ENCODE measurements at places on chromosomes 13 and 19.

- no peak for DNase-seq
These were observed 5.7 kb downstream of the PTPRS start for GRCh38 chr19:5334824-5335500.

GRCh38 chr19:3968556-3969434, 2.1 kb downstream of the DAPK3 start:
- DNase-seq: no peak

DNA sequence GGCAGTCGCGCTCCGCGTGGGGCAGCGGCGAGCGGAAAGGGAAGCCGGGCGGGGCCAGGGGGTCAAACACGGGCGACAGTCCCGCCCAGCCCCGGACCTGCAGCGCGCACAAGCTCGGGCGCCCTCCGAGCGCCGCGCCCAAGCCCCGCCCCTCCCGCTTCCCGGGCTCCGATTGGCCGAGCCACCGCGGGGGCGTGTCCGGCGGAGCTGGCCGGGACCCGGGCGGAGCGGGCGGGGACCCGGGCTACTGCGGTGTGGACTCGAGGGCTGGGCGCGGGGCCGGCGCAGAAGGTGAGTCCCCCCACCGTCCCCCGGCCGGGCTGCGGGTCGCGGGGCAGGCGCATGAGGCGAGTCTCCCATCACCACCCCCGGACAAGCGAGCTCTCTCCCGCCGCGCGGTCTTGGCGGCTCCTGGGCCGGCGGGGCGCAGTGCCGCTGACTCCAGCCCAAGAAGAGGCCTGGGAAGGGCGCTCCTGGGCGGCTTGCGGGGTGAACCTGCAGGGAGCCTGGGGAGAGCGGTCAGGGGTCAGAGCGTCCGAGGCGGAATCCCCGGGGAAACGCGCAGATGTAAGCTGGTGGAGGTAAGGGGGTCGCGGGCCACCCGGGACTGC, at the start of gene PLEKHF1:
TSS of gene PLEKHF1 (plus strand) at position 247 of the 611 bp plus-strand sequence. CDS start 8,379 bp downstream, outside the sequence.
- DNase-seq: peak; percentile 76

GRCh38 chr19:39030854-39031367, 1.4 kb downstream of the FBXO27 start:
- DNase-seq: no peak

DNA sequence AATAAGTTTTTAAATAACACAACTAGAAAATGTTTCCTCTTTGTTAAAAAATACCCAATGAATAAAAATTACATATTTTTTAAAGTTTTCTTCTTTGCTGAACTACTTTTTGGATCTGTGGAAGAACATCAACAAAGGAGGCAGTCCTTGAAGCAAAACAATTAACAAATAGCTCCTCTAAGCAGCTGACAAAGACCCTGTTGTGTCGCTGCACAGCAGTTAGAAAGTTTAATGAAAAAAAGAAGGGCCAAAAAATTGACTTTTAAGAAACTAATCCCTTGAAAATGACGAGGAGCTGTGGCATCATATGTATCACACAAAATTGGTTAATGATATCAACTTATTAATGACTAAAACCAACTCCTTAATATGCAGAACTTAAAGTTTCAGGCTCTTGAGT, 72.1 kb downstream of the SLITRK1 start:
- no peak for DNase-seq

DNA sequence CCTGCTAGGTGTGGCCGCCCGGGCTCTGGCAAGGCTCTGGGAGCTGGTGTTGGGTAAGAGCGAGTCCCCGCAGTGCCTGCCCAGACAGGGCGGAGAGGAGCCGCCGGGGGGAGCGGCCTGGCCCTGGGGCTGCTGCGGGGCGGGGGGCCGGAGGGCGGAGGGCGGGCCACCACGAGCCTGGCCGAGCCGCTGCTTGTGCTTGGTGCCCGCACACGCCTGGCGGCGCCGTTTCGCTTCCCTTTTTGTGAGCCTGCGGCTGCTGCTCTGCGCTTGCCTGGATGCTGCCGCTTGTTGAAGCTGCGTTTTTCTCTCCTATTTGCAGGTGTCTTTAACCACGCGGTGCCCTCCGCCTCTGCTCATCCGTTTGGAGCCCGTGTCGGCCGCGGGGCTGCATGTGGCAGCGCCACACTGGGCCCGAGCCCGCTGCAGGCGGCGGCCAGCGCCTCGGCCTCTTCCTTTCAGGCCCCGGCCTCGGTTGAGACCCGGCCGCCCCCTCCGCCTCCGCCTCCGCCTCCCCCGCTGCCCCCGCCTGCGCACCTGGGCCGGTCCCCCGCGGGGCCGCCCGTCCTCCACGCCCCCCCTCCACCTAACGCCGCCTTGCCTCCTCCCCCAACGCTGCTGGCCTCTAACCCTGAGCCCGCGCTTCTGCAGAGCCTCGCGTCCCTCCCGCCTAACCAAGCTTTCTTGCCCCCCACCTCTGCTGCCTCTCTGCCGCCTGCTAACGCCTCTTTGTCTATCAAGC, 8.5 kb downstream of the PLEKHJ1 start:
- no peak for DNase-seq

DNA sequence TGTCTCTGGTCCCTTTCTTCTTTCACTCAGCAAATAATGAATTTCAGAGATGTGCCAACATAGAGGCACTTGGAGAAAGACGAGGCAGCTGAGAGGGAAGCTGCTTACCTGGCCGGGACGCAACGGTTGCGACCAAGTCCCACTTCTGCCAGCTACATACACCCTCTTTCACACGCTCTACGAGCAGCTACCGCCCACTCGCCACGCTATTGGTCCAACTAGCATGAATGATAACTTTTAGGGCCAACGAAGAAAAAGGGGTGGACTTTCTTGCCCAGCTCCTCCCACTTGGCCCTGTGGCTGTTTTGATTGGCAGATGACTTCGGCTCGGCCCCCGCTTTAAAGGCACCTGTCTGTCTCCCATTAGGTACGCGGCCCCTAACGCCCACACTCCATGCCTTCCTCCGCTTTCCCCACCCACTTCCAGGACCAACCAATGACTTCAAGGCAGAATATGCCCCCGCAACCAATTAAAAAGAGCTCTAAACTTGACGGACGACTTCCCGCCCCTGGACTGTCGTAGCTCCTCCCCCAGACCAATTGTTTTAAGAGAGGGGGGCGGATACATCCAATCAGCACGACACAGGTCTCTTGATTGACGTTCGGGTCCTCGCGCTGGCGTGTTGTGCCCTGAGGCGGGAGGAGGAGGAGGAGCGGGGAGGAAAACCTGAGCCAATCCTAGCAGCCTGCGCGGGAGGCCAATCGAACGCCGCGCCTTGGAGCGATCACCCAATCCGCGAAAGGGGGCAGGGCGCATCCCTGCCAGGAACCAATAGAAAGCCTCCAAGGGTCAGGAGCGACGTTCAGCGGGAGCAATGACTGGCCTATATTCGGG, 481 bp upstream of the CNOT3 start:
- peak; percentile 99 for DNase-seq

DNA sequence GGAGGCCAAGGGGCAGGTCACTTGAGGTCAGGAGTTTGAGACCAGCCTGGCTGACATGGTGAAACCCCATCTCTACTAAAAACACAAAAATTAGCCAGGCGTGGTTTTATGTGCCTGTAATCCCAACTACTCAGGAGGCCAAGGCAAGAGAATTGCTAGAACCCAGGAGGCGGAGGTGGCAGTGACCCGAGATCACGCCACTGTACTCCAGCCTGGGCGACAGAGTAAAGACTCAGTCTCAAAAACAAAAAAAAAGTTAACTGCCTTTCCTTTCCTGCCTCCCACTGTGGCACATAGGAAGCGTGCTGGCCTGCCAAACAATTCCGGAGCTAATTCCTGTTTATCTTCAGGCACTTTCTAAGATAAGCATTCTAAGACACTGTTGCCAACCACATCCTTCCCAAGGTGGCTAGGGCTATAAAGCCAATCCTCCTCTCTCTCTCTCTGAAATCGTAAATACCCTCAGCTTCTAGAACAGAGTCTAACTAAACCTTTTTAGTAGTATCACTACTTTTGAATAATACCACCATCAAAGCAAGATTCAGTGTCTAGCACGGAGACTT, 21.6 kb downstream of the SLC25A30 start:
- no peak for DNase-seq

DNA sequence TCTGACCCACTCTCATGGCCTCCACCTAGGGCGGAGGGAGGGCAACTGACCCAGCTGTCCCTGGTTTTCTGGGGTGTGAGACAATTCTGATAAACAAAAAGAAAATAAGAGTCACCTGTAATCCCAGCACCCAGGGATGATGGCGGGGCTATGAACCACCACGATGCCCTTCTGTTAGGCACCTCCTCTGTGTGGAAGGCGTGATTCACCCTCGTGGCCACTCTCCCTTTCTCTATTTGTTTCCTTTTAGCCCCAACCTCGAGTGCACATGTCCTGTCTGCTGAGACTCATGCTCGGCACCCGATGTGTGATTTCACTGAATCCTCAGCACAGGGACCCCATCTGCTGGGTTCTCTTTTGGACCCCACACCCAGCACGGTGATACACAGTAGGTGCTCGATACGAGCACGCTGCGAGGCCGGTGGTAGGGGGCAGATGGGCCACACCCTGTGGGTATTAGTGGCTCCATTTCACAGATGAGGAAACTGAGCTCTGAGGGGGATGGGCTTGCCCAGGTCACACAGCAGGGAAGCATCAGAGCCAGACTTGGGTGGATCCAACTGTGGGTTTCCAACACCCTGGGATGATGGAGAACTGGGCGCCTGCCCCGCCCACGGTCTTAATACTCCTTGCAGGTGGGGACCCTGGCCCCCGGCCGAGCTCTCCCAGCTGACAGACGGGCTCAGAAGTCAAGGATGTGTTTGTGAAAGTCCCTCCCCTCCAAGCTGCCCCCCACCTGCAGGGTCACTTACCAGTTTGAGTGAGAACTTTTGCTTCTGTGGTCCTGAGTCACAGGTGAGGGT, 24.9 kb downstream of the VRK3 start:
- DNase-seq: no peak

- DNase-seq: no peak
These were observed 31.7 kb downstream of the NEK5 start for GRCh38 chr13:52097197-52097596.

DNA sequence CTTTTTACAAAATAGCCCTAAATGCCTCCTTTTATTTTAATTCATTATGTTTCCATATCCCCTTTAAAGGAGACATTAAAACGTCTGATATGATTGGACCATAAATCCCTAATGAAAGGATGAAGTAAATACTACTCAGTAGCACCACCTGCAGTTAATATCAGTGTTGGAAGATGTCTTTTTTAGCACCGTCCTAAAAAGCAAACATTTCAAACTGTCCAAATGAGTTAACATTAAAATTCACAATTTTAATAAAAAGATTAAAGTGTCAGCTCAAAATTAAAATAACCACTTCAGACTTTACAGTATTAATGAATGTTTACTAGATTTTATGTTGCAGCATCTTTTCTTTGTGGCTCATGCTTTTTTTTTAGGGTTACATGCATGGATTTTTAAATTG, 12.3 kb downstream of the ZNF507 start:
- no peak for DNase-seq

- DNase-seq: no peak
These were observed 2.4 kb upstream of the XPO4 start for GRCh38 chr13:20904908-20905307.

- no peak for DNase-seq
These were observed 95.7 kb upstream of the C1QTNF9B start for GRCh38 chr13:23992781-23993679.
